ENCODE measurements at places on chromosomes 3 and 15. TPM values are rescaled to one million over a fixed set of nuclear protein-coding genes. Genes with fewer than 3 reads are reported as not detected.

The TF gene
- 0.02 TPM for total RNA-seq

The CFAP100 gene
- total RNA-seq: not detected

GRCh38 chr3:41234823-41235721 lies 35.8 kb downstream of the CTNNB1 start:
- DNase-seq: no peak

DNA sequence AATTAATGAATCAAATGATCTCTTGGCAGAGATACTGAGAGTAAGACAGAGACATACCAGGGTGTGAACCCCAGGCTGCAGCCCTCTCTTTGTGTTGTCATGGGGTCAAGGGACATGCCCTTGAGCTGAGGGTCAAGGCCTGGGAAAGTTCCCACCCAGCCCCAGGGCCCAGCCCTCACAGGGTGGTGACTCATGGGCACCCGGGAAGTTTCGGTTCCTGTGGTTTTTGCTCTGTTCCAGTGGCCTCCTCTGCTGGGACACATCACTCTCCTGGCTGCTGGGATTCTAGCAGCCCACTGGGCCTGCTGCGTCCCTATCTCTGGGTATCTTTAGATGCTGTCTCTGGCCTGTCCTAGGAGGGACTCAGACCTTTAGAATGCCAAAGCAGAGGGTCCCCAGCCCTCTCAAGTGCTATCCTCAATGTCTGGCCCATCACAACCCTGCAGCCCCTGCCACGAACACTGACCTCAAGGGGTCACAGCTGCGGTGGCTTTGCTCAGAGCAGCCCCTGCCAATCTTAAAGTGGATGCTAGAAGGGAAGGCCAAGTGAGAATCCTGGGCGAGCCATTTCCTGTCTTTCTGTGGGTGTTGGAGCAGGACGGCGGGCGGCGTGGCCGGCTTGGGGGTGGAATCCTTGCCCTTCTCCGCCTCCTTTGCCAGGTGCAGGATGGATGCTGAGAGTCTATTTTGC lies 148.4 kb upstream of the TLE3 start:
- no peak for DNase-seq

DNA sequence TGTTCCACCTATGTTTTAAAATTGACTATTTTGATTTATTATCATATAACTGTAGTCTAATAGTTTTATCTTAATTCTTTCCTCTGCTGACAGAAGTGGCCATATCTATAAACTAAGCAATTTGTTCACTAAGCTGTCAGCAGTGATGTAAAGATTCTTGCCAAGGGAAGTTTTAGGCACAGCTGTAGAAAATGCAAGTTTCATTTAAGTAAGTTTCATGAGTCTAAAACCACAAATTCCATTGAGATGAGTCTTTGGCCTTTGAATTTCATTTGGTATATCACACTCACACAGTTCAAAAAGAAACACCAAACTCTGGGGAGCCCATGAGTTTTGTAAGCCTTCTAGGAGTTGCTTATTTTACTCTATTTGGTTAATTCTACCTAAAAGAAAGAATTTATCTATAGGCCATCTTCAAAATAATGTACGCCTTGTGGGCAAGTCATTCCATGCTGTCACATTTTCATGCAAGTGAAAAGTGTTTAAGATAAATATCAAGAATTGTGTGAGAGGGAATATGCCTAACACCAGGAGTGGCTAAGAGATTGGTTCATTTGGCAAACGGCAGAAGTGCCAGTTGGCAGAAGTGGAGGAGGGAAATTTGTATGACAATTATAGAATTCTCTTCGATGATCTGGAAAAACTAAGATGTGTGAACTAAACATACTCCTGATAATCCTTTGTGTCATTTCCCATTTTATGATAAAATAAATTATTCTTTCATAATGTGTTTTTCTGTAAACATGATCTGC lies 292.9 kb downstream of the ZIC4 start:
- no peak for DNase-seq

- no peak for DNase-seq
These were observed 10.1 kb downstream of the UBE2E1 start for GRCh38 chr3:23815879-23816278.
